ENCODE measurements at places on chromosomes 16 and 17. TPM values are rescaled to one million over a fixed set of nuclear protein-coding genes. Genes with fewer than 3 reads are reported as not detected.

- no peaks in the 10 kb centered on the region for H3K36me3 ChIP-seq
- H3K4me1 ChIP-seq, result no peaks in the 10 kb centered on the region
- H3K27ac ChIP-seq, result no peak overlapping the region
- no peak for DNase-seq
- no peaks in the 10 kb centered on the region for H3K27me3 ChIP-seq
These were observed 287.4 kb downstream of the HAPSTR1 start for GRCh38 chr16:9378876-9379275.

LAT gene
- 3.3 TPM for total RNA-seq

DOC2A gene
- 0.89 TPM for total RNA-seq

ZACN gene
- total RNA-seq, result 0.23 TPM

GRCh38 chr16:66576296-66576695, 3.0 kb upstream of the CMTM2 start:
- no peaks in the 10 kb centered on the region for H3K36me3 ChIP-seq
- no peak overlapping the region for H3K27ac ChIP-seq
- H3K4me1 ChIP-seq, result peaks cover 24% of the 10 kb centered on the region

DNA sequence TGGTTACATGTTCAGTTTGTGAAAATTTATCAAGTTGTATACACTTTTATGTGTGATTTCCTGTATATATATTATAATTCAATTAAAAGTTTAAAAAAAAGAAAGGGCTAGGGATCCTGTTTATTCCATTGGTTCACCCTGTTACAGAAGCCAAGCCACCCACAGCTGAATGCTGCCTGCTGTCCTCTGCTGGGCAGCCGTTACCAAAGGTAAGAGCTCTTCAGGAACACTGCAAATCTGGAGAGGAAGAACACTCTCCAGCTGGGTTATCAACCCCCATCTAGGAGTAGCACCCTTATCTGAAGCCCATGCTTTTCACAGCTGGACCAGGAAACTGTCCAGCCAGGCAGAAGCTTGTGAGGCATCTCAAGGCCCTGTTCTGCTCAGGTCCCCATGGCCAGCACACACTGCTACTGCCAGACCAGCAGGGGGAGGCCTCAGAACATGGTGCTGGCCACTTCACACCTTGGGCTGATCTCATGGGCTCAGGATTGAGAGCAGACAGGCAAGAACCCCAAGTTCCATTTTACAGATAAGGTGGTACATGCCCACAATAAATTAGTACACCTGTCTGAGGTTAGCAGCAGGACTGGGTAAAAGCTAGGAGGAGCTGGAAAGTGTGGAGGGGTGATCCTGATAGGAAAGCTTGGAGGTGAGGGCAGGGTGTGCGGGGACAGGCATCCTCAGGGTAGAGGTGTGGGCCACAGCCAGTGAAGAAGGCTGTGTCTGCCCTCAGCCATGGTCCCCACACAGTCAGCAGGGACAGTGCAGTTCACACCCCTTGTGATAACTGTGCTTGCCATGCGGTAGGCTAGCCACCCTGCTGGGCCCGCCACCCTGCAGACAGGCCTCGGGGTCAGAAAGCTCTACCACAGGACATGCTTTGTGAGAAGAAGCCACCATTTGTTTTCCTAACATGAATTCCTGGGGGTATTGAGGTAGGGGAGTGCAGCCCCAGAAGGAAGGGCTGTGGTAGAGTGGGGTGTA, 54.3 kb upstream of the SREBF1 start:
- peaks cover 2% of the 10 kb centered on the region for H3K4me1 ChIP-seq
- H3K27me3 ChIP-seq, result no peaks in the 10 kb centered on the region
- peaks cover 4% of the 10 kb centered on the region for H3K36me3 ChIP-seq
- peak; percentile 56 for DNase-seq

NPW gene
- 2.9 TPM for total RNA-seq

REXO5 gene
- total RNA-seq, result 0.99 TPM

- peak; percentile 61 for DNase-seq
- H3K36me3 ChIP-seq, result no peaks in the 10 kb centered on the region
- H3K27ac ChIP-seq, result no peak overlapping the region
- H3K4me1 ChIP-seq, result peaks cover 5% of the 10 kb centered on the region
These were observed 18.5 kb downstream of the PLLP start for GRCh38 chr16:57265850-57266530.

DNA sequence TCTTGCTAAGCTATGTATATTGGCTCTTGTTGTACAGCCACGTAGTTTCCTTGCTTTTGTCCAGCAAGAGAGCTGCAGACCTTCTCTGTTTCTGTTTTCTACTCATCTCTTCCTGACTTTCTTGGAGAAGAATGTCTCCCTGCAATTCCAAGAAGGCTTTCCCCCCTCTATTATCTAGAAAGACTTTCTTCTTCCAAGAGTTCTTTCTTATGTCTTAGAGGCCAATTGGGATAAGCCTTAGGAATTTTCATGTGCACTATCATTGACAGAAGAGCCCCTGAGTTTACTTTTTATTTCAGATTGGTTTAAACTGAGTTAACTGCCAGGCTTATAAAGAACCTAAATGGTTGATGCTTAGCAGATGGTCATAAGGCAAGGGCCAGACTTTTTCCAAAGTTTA, 9.0 kb downstream of the CAPNS2 start:
- H3K27ac ChIP-seq, result no peak overlapping the region
- H3K4me1 ChIP-seq, result no peaks in the 10 kb centered on the region
- no peaks in the 10 kb centered on the region for H3K27me3 ChIP-seq
- no peak for DNase-seq

GRCh38 chr16:86566966-86567700, 504 bp downstream of the FOXC2 start:
- H3K27me3 ChIP-seq, result no peaks in the 10 kb centered on the region
- peak overlapping the region; percentile 94 for H3K27ac ChIP-seq
- H3K4me3 ChIP-seq, result peak overlapping the region; percentile 97
- peak; percentile 76 for DNase-seq
- H3K36me3 ChIP-seq, result peaks cover 8% of the 10 kb centered on the region

CEP295NL gene
- 1.3 TPM for total RNA-seq

- no peaks in the 10 kb centered on the region for H3K36me3 ChIP-seq
- peaks cover 15% of the 10 kb centered on the region for H3K27me3 ChIP-seq
- H3K4me1 ChIP-seq, result no peaks in the 10 kb centered on the region
These were observed 706 bp downstream of the SHISA6 start for GRCh38 chr17:11241611-11242226.

GRCh38 chr17:1496869-1497268, 4.4 kb upstream of the MYO1C start:
- no peak overlapping the region for H3K27ac ChIP-seq
- H3K27me3 ChIP-seq, result no peaks in the 10 kb centered on the region
- no peak overlapping the region for H3K4me3 ChIP-seq
- no peak for DNase-seq
- H3K4me1 ChIP-seq, result peaks cover 4% of the 10 kb centered on the region

DNA sequence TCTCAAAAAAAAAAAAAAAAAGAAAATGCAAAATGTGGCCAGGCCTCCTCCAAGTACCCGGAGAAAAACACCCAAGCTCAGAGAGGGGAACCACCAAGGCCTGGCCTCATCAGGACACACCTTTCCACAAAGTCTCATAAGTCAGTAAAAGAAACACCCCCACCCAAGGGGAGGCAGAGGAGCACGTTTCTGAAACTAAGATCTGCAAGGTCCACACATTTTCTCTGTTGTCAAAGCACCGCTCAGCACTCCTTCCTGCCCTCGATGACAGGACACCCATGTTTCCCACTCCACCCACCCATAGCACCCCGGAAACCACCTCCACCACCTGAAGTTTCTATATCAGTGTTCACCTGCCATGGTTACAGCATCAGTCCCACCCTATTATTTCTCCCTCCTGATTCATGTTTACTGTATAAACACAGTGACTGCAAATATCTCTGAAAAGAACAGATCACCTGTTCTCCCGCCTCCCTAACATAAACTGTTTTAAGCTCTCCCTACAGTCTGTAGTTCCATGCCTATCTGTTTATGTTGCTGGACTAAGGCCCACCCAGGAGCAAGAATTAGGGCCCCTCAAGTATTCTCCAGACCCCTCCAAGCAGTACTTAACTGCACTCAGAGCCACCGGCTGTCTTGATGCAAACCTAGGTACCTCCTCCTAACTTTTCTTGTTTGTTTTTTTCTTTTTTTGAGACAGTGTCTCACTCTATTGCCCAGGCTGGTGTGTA, 2.0 kb downstream of the CORO7 start:
- DNase-seq, result no peak
- H3K4me3 ChIP-seq, result no peak overlapping the region
- H3K27ac ChIP-seq, result no peak overlapping the region
- H3K27me3 ChIP-seq, result no peaks in the 10 kb centered on the region

GRCh38 chr17:66381701-66382362, 79.4 kb downstream of the PRKCA start:
- H3K4me3 ChIP-seq, result no peak overlapping the region
- no peaks in the 10 kb centered on the region for H3K27me3 ChIP-seq
- DNase-seq, result no peak
- peaks cover 7% of the 10 kb centered on the region for H3K4me1 ChIP-seq
- no peak overlapping the region for H3K27ac ChIP-seq
- no peaks in the 10 kb centered on the region for H3K36me3 ChIP-seq

TP53TG3 gene
- not detected for total RNA-seq

DNA sequence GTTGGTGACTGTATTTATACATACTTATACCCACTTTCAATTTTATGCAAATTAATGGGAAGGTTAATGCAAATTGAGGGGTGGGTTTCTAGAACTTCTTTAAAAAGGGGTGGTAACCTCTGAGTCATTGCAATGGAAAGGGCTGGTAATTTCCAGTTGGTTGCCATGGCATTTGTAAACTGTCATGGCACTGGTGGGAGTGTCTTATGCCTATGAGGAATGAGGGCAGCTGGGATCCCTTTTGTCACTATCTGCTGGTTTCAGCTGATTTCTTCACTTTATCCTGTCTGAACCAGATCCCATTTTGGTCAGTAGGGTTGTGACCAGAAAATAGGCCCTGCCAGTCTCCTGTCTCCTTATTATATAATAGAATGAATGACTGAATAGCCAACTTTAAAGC, 1006.7 kb upstream of the GOT2 start:
- H3K27ac ChIP-seq, result no peak overlapping the region
- H3K4me1 ChIP-seq, result no peaks in the 10 kb centered on the region
- no peak for DNase-seq
- H3K4me3 ChIP-seq, result no peak overlapping the region
- no peaks in the 10 kb centered on the region for H3K36me3 ChIP-seq

MFSD11 gene
- total RNA-seq, result 20.9 TPM

- no peaks in the 10 kb centered on the region for H3K36me3 ChIP-seq
- no peaks in the 10 kb centered on the region for H3K4me1 ChIP-seq
- H3K4me3 ChIP-seq, result peak overlapping the region; percentile 71
- H3K27ac ChIP-seq, result peak overlapping the region; percentile 33
- no peaks in the 10 kb centered on the region for H3K27me3 ChIP-seq
These were observed 775 bp downstream of the CYTH1 start for GRCh38 chr17:78781104-78781892.

ALG1 gene
- total RNA-seq, result 23.1 TPM

GRCh38 chr17:14471052-14471451, 170.2 kb downstream of the HS3ST3B1 start:
- no peaks in the 10 kb centered on the region for H3K36me3 ChIP-seq
- no peak overlapping the region for H3K4me3 ChIP-seq
- no peaks in the 10 kb centered on the region for H3K27me3 ChIP-seq
- no peak overlapping the region for H3K27ac ChIP-seq
- H3K4me1 ChIP-seq, result peaks cover 6% of the 10 kb centered on the region
- peak; percentile 25 for DNase-seq

GRCh38 chr16:2697401-2697948, 15.2 kb downstream of the KCTD5 start:
- peaks cover 9% of the 10 kb centered on the region for H3K4me1 ChIP-seq
- no peaks in the 10 kb centered on the region for H3K27me3 ChIP-seq
- no peak for DNase-seq
- H3K27ac ChIP-seq, result no peak overlapping the region
- no peaks in the 10 kb centered on the region for H3K36me3 ChIP-seq
- H3K4me3 ChIP-seq, result no peak overlapping the region

TPSAB1 gene
- not detected for total RNA-seq

TMEM101 gene
- total RNA-seq, result 21.8 TPM

ABAT gene
- 22.8 TPM for total RNA-seq

DNA sequence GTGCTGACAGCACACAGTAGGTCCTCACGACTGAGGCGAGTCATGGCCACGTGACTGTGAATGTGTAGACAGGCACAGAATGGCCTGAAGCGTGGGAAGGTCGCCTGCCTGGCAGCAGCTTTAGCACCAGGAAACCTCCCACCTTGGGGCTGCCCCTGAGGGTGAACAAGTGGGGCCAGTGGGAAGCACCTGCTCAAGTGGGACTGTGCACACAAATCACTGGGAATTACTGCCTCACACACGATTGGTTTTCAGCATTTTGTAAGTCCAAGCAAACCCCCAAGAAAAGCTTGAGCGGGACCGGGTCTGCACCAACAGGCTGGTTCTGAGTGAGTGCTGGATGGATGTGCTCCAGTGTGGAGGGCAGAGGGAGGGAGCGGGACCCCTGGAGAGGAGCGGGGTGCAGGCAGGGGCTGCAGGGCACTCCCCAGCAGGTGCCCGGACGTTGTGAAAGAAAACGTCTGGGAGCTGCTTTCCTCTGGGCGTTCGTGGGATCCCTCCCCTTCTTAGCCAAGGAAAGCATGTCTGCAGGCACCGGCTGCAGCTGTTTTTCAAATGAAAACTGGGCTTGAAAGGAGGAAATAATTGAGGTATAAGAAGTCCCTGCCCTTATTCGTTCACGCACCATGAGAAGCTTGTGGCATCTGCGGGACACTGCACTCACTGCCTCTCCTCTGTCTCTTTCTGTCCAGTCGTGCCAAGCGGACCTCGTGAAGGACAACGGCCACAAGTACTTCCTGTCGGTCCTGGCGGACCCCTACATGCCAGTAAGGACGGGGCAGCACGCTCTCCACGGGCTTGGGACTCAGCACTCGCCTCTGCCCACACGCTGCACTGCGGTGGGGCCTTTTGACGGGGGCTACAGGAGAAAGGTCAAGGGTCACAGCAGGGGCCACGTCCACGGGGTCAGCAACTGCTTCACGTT, 111.7 kb upstream of the CHMP6 start:
- no peak overlapping the region for H3K27ac ChIP-seq
- H3K4me1 ChIP-seq, result no peaks in the 10 kb centered on the region
- peaks cover 4% of the 10 kb centered on the region for H3K36me3 ChIP-seq

- no peak overlapping the region for H3K27ac ChIP-seq
- no peak for DNase-seq
- H3K4me3 ChIP-seq, result no peak overlapping the region
- H3K36me3 ChIP-seq, result no peaks in the 10 kb centered on the region
- H3K27me3 ChIP-seq, result no peaks in the 10 kb centered on the region
- no peaks in the 10 kb centered on the region for H3K4me1 ChIP-seq
These were observed 686.8 kb upstream of the KIF2B start for GRCh38 chr17:53135969-53136368.

DNA sequence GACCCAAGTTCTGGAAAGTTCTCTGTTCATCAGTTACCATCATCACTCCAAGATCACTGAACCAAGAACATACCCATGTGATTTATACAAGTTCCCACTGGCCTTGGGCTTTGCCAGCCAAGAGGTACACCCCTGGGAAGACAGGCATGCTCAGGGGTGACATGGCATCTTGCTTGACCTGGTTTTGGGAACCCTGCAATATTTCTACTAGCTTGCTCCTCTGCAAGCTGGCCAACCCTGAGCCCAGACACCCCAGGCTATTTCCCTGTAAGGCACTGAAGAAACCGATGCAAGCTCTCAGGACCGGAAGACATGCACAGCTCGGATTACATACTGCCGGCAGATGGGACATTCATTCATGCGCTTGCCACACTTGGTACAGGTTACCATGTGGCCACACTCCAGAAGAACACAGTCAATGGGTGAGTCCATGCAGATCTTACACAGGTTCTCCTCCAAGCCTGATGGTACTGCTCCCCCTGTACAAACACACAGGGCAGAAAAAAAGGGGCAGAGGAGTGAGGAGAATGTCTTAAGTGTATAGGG, 31.4 kb downstream of the LIG3 start:
- no peak overlapping the region for H3K4me3 ChIP-seq
- no peaks in the 10 kb centered on the region for H3K4me1 ChIP-seq
- no peaks in the 10 kb centered on the region for H3K27me3 ChIP-seq
- no peak for DNase-seq
- peaks cover 29% of the 10 kb centered on the region for H3K36me3 ChIP-seq
